ENCODE measurements at places on chromosomes 12 and 14.

GRCh38 chr14:31613188-31613587 lies 52.0 kb downstream of the NUBPL start:
- no peak for DNase-seq

- DNase-seq: no peak
These were observed 250.2 kb upstream of the GRIP1 start for GRCh38 chr12:66929121-66929520.

- no peak for DNase-seq
These were observed 43.8 kb upstream of the LTBP2 start for GRCh38 chr14:74655599-74656395.

- peak; percentile 75 for DNase-seq
These were observed 15.9 kb downstream of the RNASE2 start for GRCh38 chr14:20970983-20971704.

- DNase-seq: no peak
These were observed 187.2 kb downstream of the PRKD1 start for GRCh38 chr14:29740491-29740890.

DNA sequence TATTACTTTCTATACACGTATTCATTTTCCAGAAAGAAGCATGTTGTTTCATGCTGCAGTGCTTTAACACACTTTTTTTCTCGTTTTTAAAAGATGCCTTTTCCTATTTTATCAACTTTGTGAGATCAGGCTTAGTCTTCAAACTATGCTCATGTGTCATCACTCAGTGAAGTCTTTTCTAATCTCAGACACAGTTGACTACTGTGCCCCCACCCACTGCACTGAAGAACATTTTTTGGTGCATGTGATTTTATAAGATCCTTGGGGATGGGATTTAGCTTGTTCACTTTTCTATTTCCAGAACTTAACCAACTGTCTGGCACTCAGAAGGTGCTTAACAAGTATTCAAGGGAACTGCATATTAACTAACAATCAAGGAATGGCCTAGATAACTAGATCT lies 85.5 kb downstream of the CDK17 start:
- no peak for DNase-seq

DNA sequence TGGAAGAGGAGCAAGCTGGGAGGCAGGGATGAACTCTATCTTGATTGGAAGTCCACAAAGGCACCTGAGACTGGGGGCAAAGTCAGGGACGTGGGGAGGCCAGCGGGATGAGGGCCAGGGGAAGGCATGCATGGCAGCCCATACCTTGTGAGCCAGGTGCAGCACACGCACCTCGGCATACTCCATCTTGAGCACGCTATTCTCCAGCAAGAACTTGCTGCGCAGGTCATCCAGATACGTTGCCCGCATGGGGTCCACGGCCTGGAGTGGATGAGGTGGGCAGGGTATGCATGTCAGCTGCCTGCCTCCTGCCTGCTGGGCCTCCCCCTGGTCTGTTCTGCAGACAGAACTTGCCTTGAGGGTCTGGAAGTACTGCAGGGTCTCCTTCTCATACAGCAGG lies 3.9 kb downstream of the RABGGTA start:
- no peak for DNase-seq

DNA sequence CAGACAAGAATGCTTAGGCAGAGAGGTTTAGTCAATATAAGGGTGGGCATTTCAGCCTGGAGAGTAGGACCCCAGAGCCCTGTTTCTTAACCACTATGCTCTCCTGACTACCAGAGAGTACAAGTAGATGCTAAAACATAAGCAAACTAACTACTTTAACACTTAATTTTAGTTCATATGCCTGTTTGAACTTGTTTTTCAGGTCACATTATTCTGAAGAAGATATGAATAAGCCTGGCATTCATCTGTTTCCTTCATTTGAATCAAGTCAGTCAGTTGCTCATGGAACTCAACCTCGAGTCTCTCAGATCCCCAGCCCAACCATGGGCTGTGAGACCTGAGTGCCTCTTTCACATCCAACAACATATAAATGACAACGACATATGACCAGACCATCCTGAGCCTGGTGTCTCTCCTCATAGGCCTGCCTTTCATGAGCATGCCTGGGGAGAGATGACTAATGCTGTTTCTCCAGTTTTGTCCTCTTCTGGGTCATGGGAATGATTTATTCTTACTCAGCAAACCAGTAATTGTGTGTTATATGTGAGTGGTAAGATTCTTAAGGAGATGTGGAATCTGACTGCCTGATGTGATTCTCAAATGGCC lies 251.1 kb upstream of the BTG1 start:
- DNase-seq: no peak

DNA sequence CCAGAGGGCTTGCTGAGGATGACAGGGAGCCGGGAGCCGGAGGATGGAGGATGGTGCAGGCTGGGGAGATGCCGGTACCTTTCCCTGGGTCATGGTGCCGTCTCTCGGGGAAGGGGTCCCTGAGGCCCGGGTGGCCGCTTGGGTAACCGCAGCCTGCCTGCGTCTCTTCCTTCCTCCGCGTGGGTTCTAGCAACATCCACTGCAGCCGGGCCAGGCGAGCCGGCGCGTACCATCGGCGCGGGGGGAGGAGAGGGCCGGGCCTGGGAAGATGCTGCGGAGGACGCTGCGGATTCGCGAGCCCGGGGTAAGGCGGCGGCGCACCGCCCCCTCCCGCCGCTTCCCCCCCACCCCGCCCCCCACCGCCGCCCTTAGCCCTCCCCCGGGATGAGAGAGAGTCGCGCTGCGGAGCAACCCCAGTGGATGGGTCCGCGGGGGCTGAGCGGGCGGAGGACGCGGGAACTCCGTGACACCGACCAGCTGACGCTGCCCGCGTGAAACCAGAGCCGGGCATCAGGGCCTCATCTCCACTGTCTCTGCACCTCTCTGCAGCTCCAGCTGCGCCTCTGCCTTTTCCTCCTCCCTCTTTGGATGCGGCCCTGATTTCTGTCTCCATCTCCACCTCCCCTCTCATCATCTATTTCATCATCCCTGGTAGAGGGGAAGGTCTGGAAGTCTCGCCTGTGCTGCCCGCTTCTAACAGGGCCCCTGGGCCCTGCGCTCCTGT lies at the start of gene FAIM2:
Gene FAIM2, minus strand, starts transcription at position 201 of the 724 bp plus-strand sequence. Its CDS starts 108 bp downstream, at position 93.
- DNase-seq: peak; percentile 9

DNA sequence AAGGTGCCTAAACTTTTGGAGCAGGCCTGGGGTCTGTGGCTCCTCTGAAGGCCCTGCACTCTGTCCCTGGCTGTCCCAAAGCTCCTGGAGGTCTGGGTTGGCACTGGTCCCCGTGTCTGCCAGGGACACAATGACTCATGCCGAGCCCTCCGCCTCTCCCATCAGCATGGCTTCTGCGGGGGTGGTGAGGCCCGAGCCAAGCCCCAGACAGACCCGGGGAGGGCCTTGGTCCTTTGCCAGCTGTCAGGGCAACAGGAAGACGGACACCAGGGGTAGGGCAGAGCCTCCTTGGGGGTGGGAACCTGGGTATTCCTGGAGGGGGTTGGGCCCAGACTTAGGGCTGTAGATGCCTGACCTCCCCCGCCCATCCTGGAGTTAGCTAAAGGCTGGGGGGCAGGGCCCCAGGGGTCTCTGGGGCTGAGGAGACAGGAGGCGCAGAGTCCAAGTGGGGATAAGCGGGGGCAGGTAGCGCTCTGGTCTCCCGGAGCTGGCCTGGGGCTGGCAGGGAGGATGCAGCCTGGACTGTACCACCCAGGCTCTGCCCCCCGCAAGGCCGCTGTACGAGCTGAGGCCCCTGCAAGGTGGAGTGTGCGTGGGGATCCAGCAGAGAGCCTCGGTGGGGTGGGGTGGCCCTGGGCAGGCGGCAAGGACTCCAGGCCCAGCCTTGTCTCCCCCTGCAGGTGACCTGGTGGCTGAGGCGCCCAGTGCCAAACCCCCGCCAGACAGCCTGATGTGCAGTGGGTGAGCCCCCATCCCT lies 16.4 kb upstream of the PUS1 start:
- no peak for DNase-seq

DNA sequence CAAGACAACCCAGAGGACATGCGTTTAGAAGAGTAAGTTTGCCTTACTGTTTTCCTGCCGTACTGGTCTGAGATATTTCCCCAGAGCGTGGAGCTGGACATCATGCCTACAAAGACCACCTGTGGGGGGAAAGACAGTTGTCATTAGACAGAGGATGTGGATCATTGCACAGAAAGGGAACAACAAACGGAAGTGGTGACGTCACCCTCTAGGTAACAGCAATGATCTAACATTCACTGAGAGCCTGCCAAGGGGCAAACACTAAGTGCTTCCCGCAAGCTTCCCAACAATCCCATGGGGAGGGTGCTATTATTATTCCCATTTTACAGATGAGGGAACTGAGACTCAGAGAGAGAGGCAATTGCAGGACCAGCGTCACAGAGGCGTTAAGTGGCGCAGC lies 48.5 kb downstream of the SVOP start:
- DNase-seq: no peak

DNA sequence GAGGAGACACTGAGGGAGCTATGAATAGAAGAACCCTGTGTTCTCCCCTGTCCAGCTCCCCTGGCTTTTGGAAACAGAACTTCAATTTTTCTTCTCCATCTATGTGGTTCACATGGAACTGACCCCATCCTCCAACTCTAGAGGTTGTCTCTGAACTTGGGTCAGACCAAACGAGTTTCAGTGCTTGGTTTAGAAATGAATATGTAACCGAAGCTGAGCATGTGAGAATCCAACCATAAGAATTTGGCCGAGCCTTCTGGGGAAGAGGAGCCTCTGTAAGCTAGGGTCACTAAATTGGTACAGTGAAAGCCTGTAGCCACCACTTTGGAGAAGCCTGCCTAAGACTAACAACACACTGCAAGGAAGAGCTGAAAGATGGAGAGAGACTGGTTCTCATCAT lies 464.4 kb downstream of the ZFP36L1 start:
- no peak for DNase-seq

DNA sequence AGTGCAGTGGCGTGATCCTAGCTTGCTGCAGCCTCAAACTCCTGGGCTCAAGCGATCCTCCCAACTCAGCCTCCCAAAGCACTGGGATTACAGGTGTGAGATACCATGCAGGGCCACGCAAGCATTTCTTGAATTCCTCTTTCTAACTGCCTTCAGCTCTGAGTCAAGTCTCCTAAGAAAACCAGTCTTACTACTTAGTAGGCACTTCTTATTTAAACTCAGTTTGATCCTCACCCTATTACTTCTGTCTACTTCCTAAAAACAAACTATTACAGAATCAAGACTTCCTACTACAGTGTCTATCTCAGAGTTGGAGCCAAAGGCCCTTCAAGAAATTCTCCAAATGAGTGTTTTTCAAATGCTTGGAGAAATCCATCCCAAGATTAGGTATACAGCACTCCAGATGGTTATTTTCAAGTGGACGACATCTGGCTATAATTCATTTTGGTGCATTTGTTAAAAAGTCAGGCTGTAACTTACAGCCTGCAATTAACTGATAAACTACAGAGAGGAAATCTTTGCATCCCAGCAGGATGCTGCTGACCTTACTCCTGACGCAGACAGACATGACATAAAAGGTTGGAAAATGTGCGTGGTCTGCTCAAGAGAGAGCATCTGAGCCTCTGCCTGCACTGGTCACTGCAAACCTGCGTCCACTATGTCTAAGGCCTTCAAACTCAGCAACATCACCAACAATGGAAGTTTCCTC lies 34.7 kb downstream of the SSH1 start:
- no peak for DNase-seq

- no peak for DNase-seq
These were observed 1.5 kb downstream of the PRKCH start for GRCh38 chr14:61322799-61323290.

DNA sequence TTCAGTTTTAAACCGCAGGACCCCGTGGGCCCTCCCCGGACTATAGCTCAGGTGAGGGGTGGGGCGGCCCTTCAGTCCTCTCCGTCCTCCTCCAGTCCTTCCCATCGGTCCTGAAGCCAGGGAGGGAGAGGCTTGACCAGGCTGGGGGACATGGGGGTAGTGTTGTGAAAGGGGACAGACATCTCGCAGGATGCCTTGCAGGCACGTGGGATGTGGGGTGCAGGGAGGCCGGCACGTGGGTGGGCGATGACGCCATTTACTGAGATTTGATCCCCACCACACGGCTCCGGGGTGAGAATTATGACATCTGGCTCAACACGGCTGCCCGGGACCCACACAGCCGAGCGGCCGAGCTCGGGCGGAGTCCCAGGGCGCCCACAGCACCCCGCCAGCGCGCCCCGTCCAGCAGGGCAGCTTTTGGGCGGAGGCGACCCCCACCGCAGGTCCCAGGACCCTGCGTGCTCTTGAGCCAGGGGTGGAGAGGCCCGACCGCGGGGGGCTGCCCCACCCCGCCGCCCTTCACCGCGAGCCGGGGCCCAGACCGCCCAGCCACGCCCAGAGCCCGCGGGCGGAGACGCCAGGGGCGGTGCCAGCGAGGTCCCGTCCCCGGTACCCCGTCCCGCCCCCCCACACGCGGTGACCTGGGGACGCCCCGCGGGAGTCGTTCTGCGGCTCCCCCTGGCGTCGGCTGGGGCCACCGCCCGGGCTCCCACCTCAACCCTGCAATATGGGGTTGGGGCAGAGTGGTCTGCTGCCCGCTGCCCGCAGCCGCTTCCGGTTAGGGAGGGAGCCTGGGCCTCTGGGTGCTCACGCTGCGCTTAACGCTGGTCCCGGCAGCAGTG lies 3.3 kb upstream of the EXOC3L4 start:
- DNase-seq: peak; percentile 61

GRCh38 chr12:123071857-123072256 lies 79.0 kb downstream of the PITPNM2 start:
- DNase-seq: no peak

GRCh38 chr12:49680075-49680474 lies 27.1 kb downstream of the FMNL3 start:
- DNase-seq: no peak

GRCh38 chr14:61603736-61604135 lies 91.6 kb upstream of the HIF1A start:
- DNase-seq: no peak

DNA sequence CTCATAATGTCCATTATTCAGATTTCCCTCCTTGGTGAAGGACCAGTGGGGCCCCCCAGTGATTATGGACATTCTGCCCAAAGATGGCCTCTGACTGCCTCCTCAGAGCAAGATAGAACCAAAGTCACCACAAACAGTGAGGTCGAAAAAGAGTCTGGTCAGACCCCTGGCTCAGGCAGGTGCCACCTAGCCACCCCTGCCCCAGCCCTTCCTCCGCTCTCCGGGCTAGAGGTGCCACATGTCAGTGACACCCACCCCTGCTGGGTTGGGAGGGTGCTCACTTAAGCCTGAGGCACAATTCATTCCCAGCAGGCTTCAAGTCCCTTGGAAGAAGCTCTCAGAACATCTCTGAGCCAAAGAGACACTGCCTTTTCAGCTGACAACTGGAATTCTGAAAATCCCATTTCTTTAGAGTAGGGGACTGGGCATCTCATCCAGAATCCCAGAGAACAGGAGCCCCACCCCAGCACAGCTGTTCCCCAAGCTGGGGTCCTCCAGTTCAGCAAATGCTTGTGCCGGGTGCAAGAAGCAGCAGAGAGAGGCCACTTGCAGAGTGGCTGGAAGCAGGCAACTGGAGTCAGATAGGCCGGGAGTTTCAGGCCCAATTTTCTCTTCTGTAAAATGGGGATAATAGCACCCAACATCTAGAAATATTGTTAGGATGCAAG lies 50.3 kb downstream of the ISCA2 start:
- no peak for DNase-seq

GRCh38 chr12:53093777-53094393 lies 3.6 kb upstream of the IGFBP6 start:
- DNase-seq: no peak

All from stimulated activated CD8-positive, alpha-beta memory T cell treated with anti-CD3 and anti-CD28 coated beads, Interleukin-15, amount 100 ng/mL, for 24 hours (primary cell).